ENCODE measurements at places on chromosomes 13 and 19. TPM values are rescaled to one million over a fixed set of nuclear protein-coding genes. Genes with fewer than 3 reads are reported as not detected.

DNA sequence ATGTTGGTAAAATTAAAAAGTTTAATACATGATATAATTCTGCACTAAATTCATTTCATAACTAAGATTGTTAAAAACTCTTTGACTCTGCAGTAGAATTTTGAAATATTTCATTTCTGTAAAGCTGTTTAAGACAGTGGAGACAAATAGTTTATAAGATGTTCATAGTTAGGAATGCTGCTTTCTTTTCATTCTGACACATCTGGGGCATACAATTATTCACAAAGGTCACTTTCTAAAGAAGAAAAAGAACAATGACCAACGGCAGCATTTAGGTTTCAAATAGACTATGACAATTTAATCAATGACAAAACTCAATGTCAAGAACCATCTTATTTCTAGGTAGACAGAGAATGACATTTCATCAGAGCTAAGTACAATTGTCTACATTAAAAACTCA lies 1422.1 kb downstream of the PCDH9 start:
- DNase-seq: no peak

DNA sequence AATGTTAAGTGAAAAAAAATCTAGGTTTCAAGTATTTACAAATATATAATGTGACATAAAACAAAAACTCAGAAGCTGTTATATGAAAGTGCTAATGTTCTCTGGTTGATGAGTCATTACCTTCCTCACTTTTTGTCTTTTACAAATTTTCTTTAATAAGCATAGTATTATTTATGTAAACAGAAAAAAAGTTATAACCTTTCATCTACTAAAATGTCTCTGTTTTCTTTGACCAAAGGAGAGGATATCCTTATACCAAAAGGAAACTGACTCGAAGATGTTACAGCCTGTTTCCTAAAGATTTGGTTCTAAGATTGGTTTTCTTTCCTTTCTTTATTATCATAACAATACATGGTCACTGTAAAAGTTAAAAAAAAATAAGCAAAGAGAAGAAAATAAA lies 38.0 kb downstream of the RCBTB2 start:
- DNase-seq: no peak

Gene YJEFN3
- total RNA-seq: 4.1 TPM

DNA sequence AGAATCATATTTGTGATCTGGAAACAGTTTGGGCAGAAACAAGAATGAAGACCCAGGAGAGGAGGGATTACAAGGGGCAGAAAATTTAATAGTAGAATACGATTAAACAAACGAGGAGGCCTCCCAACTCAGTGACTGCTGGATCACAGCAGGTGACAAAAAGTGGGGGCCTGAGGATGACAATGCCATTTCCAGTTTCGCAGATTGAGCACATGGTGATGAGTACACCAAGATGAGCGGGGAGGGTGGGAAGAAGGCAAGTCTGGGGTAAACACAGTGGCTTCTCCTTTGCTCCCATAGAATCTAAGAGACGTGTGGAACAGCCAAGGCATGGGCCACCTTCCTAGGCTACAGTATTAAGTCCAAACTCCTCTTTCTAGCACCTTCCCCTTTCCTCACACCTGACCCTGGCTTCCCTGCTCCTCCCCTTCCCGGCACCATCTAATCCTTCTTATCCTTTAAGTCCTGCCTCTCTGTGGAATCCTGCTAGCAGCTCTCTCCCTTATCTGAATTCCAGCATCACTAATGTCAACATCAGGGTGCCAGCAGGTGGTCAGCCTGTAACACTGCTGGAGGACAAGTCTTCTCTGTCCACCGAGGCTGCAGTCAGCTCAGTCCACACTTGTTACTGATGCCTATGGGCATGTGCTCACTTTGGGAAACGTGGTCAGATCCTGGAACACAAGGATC lies 13.5 kb downstream of the ATP7B start:
- DNase-seq: no peak

DNA sequence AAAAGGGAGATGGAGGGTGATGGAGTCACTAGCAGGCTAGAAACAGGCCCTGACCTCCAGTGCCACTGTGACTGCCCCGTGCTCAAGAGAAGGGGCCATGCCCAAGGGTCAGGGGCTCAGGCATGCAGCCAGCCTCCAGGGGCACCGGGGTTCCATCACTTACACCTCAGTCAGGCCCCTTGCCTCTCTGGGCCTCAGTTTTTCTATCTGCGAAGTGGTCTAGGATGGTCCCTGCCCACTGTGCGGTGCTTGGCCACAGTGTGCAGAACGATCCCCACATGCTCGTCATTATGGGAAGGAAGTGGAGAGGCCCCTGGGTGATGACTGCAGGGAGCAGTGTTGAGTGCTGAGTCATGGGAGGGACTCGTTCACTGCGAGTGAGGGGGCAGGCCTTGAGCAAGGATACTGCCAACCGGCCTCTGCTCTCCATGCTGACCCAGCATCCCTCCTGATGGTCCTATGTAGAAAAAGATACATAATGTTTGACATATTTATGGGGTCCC lies 23.1 kb downstream of the TMED1 start:
- no peak for DNase-seq

Gene IFNL1
- not detected for total RNA-seq

Gene LRRC63
- not detected for total RNA-seq

DNA sequence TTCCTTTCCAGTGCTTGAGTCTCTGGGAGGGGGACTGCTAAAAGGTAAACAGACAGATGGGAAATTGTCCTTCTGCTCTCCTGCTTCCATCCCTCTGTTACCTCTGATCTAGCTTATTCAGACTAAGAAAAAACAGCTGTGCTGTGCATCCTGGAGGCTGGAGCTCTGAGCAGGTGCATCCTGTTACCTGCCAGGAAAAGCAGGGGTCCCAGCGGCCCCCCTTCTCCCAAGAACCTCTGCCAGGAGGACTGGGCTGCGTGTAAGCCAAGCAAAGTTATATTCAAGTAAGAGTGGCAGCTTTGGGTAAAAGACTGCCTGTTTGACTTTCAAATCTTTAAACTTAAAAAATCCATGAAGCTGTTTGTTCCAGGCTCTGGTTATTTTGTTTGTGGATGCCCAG lies 75.1 kb downstream of the C13orf42 start:
- no peak for DNase-seq

- DNase-seq: no peak
These were observed 4.8 kb upstream of the SOX1 start for GRCh38 chr13:112062072-112062567.

Gene PLK5
- not detected for total RNA-seq

Gene ADGRE2
- total RNA-seq: 1.2 TPM

Gene ZNF763
- 5.3 TPM for total RNA-seq

DNA sequence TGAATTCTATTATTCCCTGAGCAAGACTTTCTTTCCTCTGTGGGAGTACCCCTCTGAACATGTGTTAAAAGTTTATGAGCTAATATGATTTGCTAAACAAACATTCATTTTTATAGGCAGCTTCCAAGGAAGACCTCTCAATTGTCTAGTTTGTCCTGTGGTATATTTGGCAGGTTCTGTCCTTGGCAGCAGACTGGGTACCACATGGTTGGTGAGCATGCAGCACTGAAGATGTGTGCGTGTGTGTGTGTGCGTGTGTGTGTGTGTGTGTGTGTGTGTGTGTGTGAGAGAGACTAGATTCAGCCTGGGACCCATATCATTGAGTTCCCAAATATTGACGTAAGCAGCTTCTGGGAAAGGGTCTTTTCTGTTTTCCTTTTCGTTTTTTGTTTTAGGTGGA lies 24.0 kb downstream of the FGF9 start:
- no peak for DNase-seq
